ENCODE measurements at places on chromosomes 2 and 18.

- peak; percentile 33 for DNase-seq
Measured at GRCh38 chr2:109376115-109376514, 237.7 kb downstream of the SEPTIN10 start.

DNA sequence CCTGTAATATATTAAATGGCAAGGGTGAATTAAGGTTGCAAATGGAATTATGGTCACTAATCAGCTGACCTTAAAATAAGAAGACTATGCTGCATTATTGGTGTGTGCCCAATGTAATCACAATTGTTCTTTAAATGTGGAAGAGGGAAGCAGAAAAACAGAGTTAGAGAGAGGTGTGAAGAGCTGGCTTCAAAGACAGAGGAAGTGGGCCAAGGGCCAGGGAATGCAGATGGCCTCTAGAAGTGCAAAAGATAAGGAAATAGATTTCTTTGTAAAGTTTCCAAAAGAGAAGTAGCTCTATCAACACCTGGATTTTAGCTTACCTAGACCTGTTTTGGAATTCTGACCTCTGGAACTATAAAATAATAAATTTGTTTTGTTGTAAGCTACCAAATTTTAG, 276.0 kb downstream of the LRRTM1 start:
- no peak for DNase-seq

DNA sequence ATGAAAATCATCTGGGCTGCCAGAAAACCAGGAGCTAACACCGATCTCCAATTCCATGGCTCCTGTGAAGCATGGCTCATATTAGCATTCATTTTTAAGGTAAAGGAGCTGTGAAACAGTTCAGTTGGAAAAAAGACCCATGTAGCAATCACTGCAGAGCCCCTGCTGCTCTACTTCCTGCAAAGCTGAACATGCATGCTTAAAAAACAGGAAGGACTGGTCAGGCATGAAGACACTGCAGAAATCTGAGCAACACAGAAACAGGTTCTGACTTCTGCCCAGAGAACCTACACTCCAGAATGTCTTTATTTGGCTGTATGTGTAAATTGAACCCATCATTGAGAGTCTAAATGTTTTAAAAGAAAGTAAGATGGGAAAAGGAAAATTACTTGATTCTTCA, 950.6 kb downstream of the DCDC2C start:
- DNase-seq, result no peak

- no peak for DNase-seq
Measured at GRCh38 chr2:205386109-205386508, 296.2 kb upstream of the NRP2 start.

GRCh38 chr2:204250692-204251091, 294.6 kb upstream of the PARD3B start:
- no peak for DNase-seq

GRCh38 chr2:48127612-48128191, 221.4 kb upstream of the FBXO11 start:
- DNase-seq, result no peak

GRCh38 chr18:68542846-68543245, 172.1 kb downstream of the TMX3 start:
- no peak for DNase-seq

GRCh38 chr18:36188916-36189315, 1.6 kb downstream of the MOCOS start:
- DNase-seq, result peak; percentile 34

GRCh38 chr2:40851661-40852060, 399.8 kb upstream of the SLC8A1 start:
- DNase-seq, result no peak

- no peak for DNase-seq
Measured at GRCh38 chr2:224638301-224638823, 53.2 kb upstream of the CUL3 start.

GRCh38 chr18:46448347-46448746, 208.7 kb downstream of the LOXHD1 start:
- peak; percentile 12 for DNase-seq

DNA sequence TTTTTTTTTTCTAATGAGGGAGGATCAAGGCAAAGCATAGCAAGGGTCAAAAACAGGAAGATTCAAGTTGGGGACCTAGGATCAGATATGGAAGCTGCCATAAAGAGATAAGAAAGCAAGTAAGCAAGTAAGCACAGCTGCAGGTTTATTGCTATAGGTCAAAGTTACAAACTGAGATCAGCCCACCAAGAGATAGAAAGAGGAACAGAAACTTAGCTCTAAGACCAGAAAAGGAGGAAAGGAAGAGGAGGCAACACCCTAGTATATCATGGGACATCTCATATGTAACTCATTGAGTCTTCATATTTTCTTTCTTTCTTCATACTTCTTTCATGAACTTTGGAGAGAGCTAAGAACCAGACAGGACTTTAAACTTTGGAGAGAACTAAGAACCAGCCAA, 295.9 kb upstream of the CRIM1 start:
- DNase-seq, result no peak

GRCh38 chr18:78538669-78539440, 440.8 kb upstream of the SALL3 start:
- DNase-seq, result no peak

- no peak for DNase-seq
Measured at GRCh38 chr18:47677952-47678351, 252.5 kb downstream of the SMAD2 start.

GRCh38 chr2:141728142-141728541, 402.7 kb downstream of the LRP1B start:
- no peak for DNase-seq

GRCh38 chr18:56593906-56594305, 44.5 kb downstream of the TXNL1 start:
- DNase-seq, result no peak

DNA sequence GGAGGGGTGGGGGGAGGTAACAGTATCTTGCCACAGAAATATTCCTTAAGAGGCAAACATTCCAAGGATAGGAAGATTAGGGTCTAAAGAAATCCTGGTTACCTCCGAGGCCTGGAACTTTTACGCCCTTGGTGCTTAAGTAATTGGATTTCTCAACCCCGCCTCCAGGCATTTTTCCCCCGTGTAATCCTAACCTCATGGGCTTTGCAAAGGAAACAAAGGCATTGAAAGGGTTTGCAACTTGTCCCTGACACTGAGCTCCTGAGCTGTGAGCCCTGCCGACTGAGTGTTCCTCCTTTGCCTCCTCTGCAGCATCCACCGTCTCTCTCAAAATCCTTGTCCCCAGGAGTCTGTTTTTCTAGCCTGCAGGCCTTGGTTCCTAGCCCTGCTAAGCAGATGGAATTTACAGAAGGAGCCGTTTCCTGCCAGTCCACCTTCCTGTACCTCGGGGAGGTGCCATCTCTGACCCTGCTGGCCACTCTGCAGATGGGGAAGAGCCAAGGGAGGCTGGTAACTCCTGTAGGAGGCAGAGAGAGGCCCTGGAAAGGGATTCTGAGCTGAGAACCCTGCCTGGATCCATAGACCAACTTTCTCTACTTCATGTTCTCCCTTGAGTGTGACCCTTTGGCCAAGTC, 24.2 kb downstream of the TET3 start:
- peak; percentile 29 for DNase-seq

DNA sequence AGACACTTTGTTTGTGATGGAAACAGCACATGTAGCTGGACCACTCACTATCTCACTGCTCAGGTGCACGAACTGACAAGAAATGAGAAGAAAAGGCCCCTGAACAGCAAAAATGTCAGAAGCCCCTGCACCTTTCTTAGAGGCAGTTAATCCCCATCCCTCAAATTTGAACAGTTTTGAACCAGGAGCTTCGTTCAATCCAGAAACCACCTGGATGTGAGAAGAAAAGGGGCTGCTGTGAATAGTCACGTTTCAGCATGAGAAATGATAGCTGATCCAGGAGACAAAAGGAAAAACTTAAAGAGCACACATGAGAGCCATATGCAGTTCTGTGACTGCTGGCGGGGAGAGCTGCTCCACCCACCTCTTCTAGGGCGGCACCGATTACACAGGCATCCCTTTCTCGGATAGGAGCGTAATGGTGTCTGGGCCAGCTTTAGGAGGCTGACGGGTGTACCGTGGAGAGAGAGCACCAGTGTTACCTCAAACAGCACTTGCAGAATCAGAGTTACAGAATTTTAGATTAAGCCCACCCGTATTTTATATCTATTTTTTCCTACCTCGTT, 117.0 kb upstream of the EML6 start:
- peak; percentile 37 for DNase-seq

- DNase-seq, result peak; percentile 96
Measured at GRCh38 chr2:176001916-176002687, at the start of gene LNPK. TSS of gene LNPK (minus strand) at chr2:176002267. CDS start at chr2:175995584, 6,683 bp downstream.

DNA sequence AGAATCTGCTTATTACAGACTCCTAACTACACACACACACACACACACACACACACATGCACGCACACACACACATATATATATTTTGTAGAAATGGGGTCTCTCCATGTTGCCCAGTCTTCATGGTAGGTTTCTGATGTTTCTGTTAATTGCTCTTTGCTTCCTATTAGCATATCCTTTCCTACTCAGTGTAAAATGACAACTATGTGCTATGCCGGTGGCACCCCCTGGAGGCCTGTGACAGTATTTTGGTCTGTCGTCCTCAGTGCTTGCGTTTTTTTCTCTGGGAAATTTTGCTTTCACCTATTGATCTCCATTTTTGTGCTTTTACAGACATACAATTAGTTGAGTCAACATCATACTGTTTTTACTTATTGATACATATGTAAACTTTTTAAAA, 322.1 kb downstream of the LRRTM1 start:
- no peak for DNase-seq

DNA sequence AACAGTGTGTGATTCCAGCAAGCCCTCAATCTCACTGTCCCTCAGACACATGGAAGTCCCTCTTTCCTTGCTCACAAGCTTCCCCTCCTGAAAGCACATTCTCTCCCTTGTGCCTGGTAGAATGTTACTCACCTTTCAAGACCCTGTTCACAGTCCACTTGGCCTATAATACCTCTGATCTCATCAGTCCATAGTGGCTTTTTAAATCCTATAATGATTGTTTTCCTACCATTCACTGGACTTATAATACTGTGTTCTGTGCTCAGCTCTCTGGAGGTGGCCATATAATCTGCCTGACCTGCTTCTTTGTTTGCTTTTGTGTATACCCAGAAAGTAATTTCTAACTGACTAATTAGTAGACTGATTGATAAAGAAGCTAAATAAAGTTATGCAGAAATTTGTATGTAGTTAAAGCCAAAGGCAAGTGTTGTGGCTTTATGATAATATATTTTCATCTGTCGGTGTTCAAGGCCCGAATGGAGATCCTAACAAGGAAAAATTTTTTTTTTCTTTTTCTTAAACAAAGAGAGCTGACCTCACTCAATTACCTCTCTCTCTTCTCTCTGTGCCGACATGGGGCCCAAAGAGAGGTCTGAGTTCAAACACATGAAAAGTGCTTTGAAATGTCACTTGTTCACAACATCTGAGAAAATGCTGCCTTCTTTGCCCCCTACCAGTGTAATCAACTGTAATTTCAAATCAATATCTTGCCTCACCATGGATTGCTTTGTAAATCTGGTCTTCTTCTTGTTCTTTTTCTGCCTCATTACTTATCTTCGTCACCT, 1033.0 kb upstream of the PIK3C3 start:
- DNase-seq, result no peak

DNA sequence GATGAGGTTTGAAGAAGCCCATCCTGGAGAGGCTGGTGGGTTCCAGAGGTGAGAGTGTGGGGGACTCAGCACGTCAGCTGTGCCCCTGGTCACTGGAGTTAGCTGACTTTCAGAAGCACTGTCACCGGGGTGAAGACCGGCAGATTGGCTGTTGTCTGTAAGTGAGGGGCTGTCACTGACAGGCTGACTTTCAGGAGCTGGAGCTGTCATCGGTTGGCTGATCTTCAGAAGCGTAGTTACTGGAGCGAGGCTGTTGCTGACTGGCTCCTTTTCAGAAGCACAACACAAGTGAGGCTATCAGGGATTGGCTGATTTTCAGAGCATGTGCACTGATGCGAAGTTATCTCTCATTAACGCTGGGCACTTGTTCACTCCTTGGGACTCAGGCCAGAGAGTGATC, 738.4 kb upstream of the ID2 start:
- no peak for DNase-seq

DNA sequence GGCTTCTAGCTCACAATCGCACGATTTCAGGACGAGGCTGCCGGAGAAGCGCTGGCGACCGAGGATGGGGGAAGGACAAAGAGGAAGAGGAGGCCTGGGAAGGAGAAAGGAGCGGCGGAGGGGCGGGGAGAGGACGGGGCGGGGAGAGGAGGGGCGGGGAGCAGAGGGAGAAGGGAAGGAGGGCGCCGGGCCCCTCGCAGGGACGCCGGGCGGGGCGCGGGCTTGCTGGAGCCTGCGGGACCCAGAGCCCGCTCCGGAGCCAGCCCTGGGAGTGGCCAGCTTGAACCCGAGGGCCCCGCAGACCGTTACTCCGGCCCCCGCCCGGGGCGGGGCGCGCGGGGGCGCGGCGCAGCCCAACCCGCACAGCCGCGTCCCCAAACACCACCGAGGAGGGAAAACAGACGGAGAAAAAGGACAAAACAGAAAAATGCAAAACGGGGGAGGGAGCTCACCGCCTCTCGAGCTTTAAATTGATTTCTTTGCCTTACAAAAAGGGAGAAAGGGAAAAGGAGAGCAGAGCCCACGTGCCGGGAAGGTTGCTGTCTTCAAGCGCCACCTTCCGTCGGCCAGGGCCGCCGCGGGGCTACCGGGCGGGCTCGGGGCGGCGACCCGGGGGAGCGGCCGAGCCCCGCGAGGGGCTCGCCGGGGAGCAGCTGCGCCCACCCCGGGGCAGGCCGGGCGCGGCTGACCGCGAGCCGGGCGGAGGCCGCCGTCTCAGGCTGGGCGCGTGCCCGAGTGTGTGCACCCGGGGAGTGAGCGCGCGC, 781 bp upstream of the SOX11 start:
- DNase-seq, result no peak

GRCh38 chr18:28743115-28743514, 566.2 kb upstream of the CDH2 start:
- no peak for DNase-seq

- no peak for DNase-seq
Measured at GRCh38 chr2:234368861-234369261, 128.0 kb downstream of the ARL4C start.

GRCh38 chr18:49628881-49629795, 67.3 kb downstream of the LIPG start:
- peak; percentile 90 for DNase-seq

GRCh38 chr2:37181726-37182684, 6.5 kb downstream of the SULT6B1 start:
- no peak for DNase-seq

DNA sequence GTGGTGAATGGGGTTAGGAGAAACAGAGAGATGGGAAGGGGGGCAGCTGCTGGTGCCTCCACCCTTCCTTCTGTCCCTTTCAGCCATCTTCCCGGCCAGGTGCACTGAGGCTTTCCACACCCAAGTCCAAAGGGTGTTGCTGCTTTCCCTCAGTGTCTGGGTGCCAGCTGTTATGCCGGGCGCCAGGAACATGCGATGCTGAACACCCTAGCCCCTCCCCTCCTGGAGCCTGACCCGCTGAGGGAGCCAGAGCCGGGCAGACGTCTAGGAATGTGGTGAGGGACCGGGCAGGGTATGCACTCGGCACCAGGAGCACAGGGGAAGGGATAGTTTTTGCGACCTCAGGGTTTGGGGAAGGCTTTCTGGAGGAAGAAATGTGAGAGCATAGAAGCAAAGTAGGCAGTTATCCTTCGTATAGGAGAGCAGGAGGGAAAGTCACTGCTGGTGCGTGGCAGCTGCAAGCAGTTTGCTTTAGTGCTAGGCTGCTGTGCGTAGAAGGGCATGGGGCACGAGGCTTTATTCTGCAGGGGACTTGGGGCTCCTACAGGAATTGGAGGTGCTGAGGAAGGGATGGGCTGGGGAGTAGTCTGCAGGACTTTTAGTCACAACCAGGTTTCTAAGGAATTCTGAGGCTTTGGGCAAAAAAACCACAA, 147.7 kb downstream of the TSN start:
- no peak for DNase-seq

All from left lobe of liver (tissue), 2 donors.